ENCODE measurements at places on chromosomes 5 and 9. TPM values are rescaled to one million over a fixed set of nuclear protein-coding genes. Genes with fewer than 3 reads are reported as not detected.

Gene NUDT12
- 11.2 TPM for total RNA-seq

Gene GPRIN1
- 2.6 TPM for total RNA-seq

Gene SMAD5
- total RNA-seq = 54.7 TPM

Gene GABRA1
- not detected for total RNA-seq

Gene NR5A1
- 0.26 TPM for total RNA-seq

Gene DRD1
- total RNA-seq = 0.37 TPM

DNA sequence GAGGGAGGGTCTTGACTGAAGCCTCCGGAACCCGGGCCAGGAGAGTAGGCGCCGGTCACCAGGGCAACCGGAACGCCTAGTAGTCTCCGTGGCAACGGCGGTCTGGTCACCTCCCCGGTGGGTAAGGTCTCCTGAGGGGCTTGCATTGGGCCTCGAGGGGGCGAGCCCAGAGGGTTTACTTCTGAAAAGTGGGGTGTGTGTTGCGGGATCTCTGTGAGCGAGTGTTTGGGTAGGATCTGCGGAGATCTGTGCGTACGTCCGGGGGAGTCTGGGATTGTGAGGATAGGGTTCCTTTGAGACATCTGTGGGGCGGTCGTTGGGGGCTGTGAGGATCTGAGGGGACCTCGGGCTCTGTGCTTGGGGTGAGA is at the start of gene FAM221B:
Gene FAM221B, minus strand, starts transcription at position 17 of the 368 bp plus-strand sequence. CDS start 2,571 bp downstream, outside the sequence.
- H3K4me3 ChIP-seq = peak within 1 kb of the TSS; percentile 57
- H3K36me3 ChIP-seq = no peaks in the 10 kb centered on the region
- H3K27me3 ChIP-seq = no peaks in the 10 kb centered on the region
- peaks cover 6% of the 10 kb centered on the region for H3K4me1 ChIP-seq

DNA sequence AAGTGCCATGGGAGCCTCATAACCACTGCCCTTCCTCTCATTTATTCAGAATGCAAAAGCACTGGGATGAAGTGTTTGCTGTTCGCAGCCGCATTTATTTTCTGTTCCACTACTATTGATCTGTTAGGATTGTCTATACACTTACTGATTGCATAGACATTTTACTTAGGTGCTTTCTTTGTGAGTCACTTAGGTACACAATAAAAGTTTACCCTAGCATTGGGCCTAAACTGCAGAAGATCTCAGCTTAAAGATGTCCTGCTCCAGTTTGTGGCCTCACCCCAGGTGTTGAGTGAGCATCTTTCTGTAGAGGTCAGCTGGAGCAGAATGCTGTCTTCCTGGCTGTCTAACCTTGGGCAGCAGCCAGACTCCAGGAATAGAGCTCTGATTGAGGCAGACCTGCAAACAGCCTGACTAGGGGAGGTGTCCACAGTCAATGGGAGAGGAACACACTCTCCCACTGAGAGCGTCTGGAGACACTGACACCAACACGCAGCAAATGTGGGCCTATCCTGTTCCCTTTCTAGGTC is 54.0 kb downstream of the GPR21 start:
- no peaks in the 10 kb centered on the region for H3K4me1 ChIP-seq
- H3K27me3 ChIP-seq = no peaks in the 10 kb centered on the region
- DNase-seq = no peak
- H3K4me3 ChIP-seq = no peak overlapping the region
- H3K36me3 ChIP-seq = no peaks in the 10 kb centered on the region
- no peak overlapping the region for H3K27ac ChIP-seq

DNA sequence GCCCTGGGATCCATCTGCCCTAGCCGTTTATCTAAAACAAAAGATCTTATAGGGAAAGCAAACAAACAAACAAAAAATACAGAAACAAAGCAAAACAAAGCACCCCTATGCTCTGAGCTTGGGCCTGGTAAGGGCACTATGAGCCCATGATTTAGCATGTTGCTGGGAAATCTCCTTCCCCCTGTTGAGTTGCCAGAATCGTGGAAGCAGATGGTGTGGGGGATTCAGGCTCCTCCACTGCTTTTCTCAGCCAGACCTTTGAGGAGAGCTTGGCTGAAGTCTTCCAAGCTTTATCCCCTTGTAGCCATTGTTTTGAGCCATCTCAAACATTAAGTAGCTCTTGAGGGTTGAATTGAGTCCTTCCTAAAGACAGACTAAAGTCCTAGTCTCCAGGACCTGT is 29.9 kb downstream of the TMC1 start:
- no peak for DNase-seq
- H3K27ac ChIP-seq = no peak overlapping the region
- H3K27me3 ChIP-seq = no peaks in the 10 kb centered on the region
- H3K4me3 ChIP-seq = no peak overlapping the region
- no peaks in the 10 kb centered on the region for H3K4me1 ChIP-seq

DNA sequence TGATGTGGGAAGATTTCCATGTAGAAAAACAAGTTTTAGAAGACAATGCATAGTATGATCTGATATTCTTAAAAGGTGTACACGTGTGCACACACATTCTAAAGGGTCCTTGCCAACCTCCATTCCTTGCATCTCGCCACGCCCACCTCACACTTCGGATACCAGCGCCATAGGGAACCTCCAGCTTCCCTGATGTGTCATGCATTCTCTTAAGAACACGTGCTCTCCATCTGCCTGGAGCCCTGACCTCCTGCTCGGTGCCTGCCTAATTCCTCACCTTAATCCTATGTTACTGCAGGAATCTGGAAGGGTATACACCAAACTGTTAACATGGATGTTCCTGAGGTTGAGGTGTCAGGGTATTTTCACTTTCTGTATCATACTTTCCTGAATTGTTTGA is 63.1 kb downstream of the PTCD2 start:
- H3K4me1 ChIP-seq = peaks cover 8% of the 10 kb centered on the region
- no peak overlapping the region for H3K4me3 ChIP-seq
- DNase-seq = no peak
- no peaks in the 10 kb centered on the region for H3K27me3 ChIP-seq
- H3K36me3 ChIP-seq = no peaks in the 10 kb centered on the region

GRCh38 chr9:127905788-127906191 is 6.4 kb upstream of the ST6GALNAC6 start:
- no peaks in the 10 kb centered on the region for H3K27me3 ChIP-seq
- H3K27ac ChIP-seq = peak overlapping the region; percentile 92
- H3K36me3 ChIP-seq = peaks cover 30% of the 10 kb centered on the region
- no peak overlapping the region for H3K4me3 ChIP-seq
- no peak for DNase-seq

- peaks cover 54% of the 10 kb centered on the region for H3K4me1 ChIP-seq
- peak overlapping the region; percentile 82 for H3K4me3 ChIP-seq
- no peak for DNase-seq
- no peaks in the 10 kb centered on the region for H3K27me3 ChIP-seq
- H3K36me3 ChIP-seq = no peaks in the 10 kb centered on the region
Observed at GRCh38 chr5:128083811-128084227, 253 bp downstream of the SLC12A2 start.
